Umbilical cord (tissue), 2 donors: ENCODE measurements at places on chromosomes 3 and 15.

GRCh38 chr15:78205856-78206255, 28.5 kb downstream of the ACSBG1 start:
- DNase-seq = no peak

DNA sequence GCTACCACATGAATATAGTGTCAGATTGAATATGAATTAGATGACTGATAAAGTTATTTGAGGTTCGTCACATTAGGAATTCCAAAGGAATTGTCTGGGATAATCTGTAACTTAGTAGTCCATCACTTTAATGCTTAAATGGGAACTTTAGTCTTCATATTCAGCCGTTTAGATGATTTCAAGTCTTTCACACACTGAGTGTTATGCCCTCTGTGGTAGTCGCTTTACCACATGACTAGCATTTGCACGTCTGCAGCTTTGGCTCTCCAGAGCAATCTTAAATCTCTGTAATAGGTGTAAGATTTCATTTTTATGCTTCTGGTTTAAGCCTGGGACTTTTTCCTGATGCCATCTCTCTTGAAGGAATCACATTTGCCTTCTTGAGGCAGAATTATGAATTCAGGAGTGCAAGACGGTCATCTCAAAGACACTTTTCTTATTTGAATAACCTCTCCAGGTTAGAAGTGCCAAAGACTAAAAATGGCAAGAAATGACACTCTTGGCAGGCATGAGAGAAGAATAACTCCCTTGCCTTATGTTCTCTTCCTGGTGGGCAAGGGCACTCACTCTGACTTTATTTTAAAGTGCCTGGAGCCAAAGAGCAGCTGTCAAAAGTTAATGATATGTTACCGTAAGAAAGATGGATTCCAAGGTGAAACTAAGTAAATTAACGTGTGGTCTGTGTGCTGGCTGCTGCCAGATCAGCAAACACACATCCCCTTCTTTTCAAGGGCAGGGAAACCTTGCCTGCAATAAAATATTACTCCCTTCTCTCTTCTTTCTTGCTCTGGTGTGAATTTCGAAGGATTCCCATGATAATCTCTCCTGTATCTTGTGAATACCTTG, 153.3 kb downstream of the B3GALNT1 start:
- no peak for DNase-seq

DNA sequence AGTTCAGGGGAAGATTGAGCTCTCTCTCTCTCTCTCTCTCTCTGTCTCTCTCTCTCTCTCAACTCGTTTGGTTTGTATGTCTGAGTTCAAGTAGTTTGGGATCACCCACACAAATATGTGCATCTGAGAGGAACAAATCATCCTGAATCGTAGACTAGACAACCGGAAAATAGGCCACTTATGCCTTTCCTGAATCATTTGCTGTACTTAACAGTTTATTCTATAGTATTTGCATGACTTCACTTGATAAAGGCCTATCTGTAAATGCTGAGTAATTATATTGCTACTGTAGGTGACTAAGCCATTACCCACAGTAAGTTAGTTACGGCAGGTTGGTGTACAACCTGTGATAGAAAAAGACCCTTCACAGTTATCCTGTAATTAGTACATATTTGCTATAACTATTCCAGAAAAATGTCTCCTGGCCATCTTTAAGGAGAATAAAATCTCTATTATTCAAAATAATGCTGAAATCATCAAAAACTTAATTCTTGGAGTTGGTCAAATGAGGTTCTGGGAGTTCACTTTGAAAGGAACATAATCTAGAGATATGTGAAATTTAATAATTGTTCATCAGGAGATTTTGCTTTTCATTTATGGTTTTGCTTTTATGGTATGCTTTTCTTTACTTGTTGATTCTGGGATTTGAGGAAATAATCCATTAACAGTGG, 31.1 kb downstream of the OXSM start:
- DNase-seq = no peak

DNA sequence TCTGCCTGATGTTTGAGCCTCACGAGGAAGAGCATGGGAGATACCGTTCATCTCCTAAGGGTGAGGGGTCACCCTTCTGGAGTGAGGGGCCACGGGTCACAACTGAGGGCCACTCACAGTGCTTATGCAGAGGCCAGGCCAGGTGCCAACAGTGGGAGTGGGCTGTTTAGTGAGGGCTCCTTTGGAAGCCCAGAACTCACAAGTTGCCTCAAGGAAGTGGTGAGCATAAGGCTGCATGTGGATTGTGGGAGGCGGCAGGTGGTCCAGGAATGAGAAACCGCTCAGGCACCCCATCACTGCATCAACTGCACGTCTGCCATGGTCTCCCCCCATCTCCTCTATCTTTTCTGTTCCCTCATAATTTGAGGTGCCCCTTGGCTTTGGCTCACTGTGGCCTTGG, 26.5 kb downstream of the SPSB4 start:
- no peak for DNase-seq

DNA sequence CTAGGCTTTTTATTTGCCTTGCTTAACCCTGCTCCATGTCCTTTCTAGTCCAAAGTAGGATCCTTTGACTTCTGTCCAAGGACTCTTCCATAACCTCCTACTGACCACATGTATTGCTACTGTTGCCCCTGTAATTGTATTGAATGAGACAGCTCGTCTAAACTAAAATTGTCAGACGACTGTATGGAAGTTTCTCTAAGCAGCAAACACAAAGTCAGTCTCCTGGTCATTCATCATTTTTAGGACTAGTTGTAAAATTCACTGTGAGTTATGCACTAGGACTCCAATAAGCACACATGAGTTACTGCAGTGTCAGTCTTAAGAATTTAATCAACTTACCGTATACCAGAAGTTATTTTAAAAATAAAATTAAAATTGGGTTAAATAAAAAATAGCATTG, 32.8 kb downstream of the SLTM start:
- DNase-seq = no peak
